NCI-H1092 (cell line): ENCODE measurements at places on chromosomes 7 and 10.

- no peak for DNase-seq
Measured at GRCh38 chr10:49280001-49280408, 19.0 kb upstream of the C10orf71 start.

DNA sequence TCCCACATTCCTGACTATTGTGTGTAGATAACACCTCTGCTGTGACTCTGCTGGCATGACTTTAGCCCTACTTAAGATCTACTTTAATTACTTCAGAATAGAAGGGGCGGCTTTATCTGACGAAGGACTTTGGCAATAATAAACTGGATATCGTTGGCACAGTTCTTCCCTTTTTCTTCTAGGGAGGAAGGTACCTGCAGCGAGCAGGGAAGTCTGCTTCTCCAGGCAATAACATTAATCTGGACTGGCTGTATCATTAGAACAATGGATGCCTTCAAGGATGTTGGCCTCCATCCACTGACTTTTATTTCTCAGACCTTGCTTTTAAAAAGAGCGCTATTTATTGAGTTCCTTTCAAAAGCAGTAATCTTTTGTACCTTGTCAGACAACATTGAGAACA lies 172.6 kb upstream of the THSD7A start:
- DNase-seq, result no peak

GRCh38 chr7:104934665-104935064 lies 79.3 kb upstream of the KMT2E start:
- DNase-seq, result no peak

DNA sequence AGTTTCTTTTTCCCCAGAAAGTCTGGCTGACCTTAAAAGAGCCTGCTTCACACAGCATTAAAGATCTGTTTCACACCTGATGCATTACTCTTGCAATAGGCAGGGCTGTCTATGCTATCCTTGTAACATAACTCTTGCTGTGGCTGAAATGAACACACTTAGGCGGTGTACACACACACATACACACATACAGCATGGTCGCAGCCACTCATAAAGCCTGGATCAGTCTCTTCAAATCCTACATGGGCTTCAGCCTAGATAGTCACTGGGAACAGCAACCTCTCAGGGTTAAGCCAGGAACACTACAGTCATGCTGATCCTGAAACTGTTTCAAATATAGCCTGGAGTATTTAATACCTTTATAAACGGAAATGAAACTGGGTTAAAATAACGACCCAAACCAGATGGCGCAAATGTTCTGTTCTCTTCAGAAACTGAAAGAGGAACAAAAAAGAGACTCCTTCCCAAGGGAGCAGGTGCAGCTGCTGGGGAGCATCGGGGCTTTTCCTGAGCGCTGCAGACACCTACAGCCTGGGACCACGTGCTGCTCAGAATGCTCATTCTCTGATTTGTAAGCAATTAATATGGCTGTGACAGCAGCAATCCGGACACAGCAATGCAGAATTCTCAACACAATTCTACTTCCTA lies 61.0 kb upstream of the SFMBT2 start:
- peak; percentile 29 for DNase-seq

DNA sequence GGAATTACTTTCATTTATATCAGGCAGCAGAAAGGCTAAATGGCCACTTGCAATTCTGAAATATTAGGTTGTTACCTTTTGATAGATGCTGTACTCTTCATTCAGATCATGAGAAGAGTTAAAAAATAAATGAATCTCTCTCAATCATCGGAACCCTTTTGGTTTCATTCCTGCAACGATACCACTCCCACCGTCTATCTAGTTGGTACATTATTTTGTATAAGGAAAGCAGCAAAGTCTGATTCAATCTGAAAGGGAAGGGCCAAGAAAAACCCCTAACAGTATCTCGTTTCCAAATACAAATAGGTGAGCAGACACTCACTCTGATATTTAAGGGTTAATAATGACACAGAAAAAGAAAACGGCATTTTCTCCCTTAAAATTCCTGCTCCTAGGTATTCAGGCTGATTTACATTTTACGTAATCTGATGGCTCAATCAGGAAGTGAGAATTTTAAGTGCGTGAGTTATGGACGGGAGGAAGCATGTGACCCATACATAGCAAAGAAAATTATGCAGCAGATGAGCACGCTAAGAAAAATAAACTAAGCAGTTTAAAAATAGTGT lies 209.4 kb upstream of the KLF14 start:
- DNase-seq, result no peak

GRCh38 chr10:118568327-118568848 lies 27.1 kb downstream of the PRLHR start:
- peak; percentile 36 for DNase-seq

DNA sequence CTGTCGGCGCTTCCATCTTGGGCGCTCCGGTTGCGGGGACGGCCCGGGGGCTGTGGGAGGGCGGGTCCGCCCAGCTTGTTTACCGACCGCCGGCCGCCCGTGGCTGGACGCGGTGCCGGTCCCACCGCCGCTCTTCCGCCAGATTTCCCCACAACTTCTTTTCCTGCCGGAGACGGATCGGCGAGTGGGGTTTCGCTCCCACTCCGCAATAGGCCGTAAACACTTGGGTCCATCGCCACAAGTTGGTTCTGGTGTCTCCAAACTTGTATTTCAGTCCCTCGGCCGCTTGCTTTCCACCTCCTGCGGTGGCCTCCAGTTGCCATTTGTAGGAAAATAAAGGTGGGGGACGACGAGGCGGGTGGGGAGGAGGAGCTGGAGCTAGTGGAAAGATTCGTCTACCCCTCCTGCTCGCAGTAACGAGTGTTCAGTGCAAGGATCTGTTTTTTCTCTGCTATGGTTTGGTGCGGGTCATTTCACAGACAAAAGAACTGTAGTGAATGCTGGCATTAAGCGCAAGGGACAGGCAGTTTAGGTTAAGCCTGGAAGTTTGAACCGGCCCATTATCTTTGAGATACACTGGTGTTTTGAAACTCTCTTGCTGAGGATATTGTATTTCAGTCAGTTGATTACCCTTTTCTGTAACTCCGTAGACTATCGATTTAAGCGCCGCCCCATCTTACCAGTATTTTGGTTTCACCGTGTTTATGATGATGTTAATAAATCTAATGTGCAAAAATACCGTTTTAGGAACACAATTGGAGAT lies 24.3 kb upstream of the ZRANB1 start:
- no peak for DNase-seq

- no peak for DNase-seq
Measured at GRCh38 chr10:78134773-78135306, 101.2 kb downstream of the RPS24 start.

- no peak for DNase-seq
Measured at GRCh38 chr10:34522546-34522945, 292.6 kb downstream of the PARD3 start.

GRCh38 chr10:73899423-73899822 lies 11.5 kb upstream of the PLAU start:
- DNase-seq, result no peak

DNA sequence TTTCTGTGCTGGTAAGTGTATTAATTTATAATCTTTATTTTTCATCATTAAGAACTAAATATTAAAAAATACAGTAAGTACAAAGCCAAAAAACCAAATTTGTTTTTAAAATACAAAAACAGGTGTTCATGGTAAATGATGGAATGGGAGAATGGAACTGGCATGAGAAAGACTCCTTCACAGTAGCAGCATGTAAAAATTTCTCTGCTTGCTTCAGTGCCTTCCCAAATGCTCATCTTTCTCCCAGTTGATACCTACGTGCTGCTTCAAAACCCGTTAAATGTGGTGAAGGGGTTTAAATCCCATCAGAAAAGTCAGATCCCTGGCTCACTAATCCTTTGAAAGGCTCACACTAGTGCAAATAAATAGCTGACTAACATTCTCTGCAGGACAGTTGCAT lies 4.2 kb downstream of the RNF133 start:
- DNase-seq, result no peak

- no peak for DNase-seq
Measured at GRCh38 chr10:114131094-114131493, 42.9 kb downstream of the CCDC186 start.

DNA sequence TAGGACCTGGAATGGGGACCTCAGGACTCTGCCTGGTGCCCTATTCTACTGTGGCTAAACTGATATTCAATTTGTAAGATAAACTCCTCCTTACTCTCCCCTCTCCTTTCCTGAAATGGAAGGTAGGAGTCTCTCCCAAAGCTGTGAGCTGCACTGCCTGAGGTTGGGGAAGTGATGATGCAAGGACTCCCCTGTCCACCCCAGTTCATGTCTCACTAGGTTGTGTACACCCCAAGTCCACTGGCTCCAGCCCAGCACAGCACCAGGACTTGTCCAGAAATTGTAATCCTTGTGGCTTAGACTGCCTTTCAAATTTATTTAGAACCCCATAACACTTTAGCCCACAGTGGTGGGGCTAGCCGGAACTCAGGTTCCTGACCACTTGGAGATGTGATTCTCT lies 247.2 kb upstream of the CTBP2 start:
- DNase-seq, result no peak

DNA sequence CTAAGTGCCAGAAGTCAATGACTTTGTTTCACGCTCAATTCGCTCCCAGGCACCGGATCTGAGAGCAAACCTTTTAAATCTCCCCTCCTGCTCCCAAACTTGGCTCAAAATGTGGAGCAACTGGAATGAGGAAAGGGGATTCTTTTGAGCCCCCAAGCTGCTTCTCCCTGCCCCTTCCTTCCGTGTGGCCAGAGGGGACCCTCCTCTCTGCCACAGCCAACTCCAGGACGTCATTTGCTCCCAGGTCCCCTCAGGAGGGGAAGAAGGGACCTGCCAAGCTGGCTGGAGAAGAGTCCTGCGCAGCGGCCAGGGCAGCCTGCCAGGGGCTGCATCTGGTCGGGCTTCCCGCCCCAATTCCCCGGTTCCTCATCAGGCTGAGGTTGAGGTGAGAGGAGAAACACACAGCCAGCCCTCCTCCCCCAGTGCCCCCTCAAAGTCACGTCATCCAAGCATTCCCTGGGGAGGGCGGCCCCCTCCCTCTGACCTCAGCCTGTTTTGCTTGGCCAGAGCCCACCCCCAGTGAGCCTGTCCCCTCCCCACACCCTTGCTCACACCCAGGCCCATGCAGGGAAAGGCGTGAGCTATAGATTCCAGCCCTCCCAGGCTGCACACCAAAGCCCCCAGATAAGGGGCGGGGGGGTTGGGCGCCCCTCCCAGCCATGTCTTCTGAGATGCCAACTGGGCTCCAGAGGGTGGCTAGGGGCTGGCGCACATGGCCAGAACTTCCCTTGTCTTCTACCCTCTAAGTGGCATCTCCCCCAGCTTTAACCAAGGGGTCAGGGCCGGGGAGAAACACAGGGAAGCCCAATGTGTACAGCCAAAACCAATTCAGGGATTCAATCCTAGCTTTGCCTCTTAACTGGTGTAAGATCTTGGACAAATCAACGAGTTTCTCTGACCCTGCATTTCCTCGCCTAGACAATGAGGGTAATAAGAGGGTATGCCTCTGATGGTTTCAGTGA lies 35.0 kb downstream of the SH3PXD2A start:
- DNase-seq, result peak; percentile 32
